ENCODE measurements at places on chromosomes 2 and 18. TPM values are rescaled to one million over a fixed set of nuclear protein-coding genes. Genes with fewer than 3 reads are reported as not detected.

DNA sequence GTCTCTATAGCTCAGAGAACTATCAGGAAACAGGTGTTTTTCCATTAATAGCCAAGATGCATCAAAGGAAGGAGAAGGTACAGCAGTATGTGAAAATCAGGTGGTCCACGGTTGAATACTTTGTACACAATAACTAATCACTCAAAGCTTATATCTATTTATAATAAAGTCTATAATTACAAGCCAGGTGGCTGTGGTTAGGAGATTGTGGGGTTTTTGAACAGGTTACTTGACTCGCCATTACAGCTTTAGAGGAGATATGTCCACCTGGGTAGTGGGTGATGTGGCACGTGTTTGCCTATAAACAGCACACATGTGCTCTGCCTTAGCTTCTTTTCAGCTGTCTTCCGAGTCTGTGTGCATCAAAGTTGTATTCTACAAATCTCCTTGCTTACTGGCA is 892.2 kb upstream of the ZEB2 start:
- DNase-seq, result no peak
- no peak overlapping the region for H3K4me3 ChIP-seq
- no peaks in the 10 kb centered on the region for H3K4me1 ChIP-seq
- no peaks in the 10 kb centered on the region for H3K36me3 ChIP-seq

GRCh38 chr2:85503168-85503850 is 35.7 kb upstream of the MAT2A start:
- H3K36me3 ChIP-seq, result no peaks in the 10 kb centered on the region
- H3K27ac ChIP-seq, result no peak overlapping the region
- no peak for DNase-seq
- H3K4me3 ChIP-seq, result no peak overlapping the region

DNA sequence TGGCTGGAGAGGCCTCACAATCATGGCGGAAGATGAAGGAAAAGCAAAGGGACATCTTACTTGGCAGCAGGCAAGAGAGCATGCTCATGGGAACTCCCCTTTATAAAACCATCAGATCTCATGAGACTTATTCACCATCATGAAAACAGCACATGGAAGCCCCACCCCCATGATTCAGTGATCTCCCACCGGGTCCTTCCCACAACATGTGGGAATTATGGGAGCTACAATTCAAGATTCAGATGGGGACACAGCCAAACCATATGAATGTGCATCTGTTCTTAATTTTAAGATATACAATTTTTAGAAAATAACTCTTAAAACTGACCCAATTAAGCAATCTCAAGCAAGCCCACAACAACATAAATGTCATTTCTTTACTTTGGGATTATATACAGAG is 12.6 kb downstream of the C18orf63 start:
- no peaks in the 10 kb centered on the region for H3K36me3 ChIP-seq
- no peak for DNase-seq
- no peak overlapping the region for H3K27ac ChIP-seq
- no peak overlapping the region for H3K4me3 ChIP-seq
- no peaks in the 10 kb centered on the region for H3K4me1 ChIP-seq

TCF7L1 gene
- total RNA-seq, result 110 TPM

DNA sequence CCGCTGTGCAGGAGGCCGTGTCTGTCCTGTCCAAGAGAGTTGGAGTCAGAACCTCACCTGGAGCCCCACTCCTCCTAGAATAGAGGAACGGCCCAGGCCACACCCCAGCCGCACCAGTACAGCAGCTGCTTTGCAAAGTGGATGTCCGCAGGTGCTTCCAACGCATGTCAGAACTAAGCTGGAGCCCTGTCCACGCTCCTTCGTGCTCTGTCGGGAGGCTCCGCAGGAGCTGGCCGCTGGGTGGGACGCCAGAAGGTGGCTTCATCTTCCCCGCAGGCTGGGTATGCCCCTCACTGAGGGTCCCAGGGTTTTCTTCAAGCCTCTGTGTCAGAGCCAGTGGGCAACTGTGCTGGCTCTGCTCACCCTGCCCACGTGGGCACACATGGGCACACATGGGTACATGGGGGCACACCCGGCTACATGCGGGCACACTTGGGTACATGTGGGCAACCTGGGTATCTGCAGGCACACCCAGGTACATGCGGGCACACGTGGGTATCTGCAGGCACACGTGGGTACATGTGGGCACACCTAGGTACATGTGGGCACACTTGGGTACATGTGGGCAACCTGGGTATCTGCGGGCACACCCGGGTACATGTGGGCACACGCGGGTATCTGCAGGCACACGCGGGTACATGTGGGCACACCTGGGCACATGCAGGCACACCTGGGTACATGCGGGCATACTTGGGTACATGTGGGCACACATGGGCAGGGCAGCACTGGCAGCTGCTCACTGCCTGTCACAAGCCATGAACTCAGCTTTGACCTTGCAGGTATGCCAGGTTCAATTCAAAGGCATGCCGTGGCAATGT is 67.1 kb upstream of the CTDP1 start:
- no peaks in the 10 kb centered on the region for H3K27me3 ChIP-seq
- no peak overlapping the region for H3K4me3 ChIP-seq
- DNase-seq, result no peak
- no peaks in the 10 kb centered on the region for H3K4me1 ChIP-seq
- H3K36me3 ChIP-seq, result no peaks in the 10 kb centered on the region

DNA sequence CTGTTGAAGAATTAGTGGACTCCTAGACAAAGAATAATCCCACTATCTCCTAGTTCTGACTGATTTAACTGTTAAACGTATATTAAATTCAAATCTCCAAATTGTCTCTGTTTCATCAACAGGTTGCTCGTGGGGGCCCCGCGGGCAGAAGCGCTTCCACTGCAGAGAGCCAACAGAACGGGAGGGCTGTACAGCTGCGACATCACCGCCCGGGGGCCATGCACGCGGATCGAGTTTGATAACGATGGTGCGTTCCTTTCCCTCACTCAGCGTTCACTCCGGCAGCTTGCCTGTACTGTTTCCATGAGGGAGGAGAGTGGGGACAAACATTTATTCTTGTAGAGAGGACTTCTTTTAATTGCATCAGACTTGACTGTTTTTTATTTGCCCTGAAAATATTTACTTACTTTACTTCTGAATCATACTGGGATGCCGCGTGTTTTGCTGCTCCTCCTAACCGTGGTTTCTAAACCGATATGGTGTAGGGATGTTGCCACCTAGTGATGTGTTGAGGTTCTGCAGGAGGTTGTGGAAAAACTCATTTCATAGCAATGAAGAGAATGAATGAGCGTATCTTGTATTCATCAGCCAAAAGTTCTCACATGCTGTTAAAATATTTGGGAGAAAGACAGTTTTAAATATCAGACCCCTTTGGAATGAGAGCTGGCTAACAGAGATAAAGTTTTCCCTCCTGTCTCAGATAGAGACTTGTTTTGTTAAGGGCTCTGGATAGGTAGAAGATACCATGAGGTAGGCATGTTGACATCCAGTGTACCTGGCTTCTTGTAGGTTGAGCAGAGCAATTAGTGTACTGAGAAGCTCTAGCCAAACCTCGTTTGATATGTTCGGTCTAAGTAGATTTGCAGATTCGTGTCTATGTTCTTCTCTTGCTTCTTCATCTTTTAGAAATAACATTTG is 38.3 kb downstream of the ITGA6 start:
- H3K4me1 ChIP-seq, result peaks cover 10% of the 10 kb centered on the region
- no peaks in the 10 kb centered on the region for H3K27me3 ChIP-seq
- no peak overlapping the region for H3K4me3 ChIP-seq
- no peak overlapping the region for H3K27ac ChIP-seq

DNA sequence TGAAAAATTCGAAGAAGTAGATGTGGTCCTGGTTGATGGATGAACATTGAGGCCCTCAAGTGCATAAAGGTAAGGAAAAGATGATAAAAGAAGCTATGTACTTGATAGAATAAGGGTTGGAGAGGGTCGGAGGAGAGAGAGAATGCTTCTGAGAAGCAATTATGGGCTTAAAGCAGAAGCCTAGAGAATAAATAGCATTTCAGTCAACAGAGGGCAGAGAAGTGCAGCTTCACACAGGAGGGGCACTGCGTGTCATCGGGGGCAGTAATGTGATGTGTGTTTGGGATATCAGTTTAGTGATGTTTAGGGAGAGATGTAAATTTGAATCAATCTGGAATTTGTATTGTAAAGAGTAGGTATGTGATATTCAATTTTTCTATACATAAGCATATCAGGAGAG is 334.5 kb downstream of the PIK3C3 start:
- H3K27me3 ChIP-seq, result no peaks in the 10 kb centered on the region
- H3K4me3 ChIP-seq, result no peak overlapping the region
- H3K27ac ChIP-seq, result no peak overlapping the region
- H3K4me1 ChIP-seq, result no peaks in the 10 kb centered on the region
- no peak for DNase-seq
- no peaks in the 10 kb centered on the region for H3K36me3 ChIP-seq

DNA sequence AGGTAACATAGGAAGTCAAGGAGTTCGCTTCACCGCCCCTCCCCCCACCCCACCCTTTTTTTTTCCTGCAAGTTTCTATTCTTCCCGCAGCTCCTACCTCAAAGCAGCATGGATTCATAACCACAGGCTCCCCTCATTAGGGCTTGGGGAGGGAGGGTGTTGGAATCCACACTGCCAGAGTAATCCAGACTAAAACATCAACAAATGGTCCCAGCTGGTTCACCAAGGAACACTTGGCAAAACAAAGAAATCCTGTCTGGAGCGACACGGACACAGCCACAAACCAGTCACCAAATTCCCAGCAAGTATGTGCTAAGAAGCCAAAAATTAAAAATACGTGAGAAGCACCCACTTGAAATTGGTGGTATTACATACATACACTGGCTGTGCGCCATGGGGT is 106.9 kb upstream of the PPP1CB start:
- no peaks in the 10 kb centered on the region for H3K27me3 ChIP-seq
- H3K36me3 ChIP-seq, result no peaks in the 10 kb centered on the region

DNA sequence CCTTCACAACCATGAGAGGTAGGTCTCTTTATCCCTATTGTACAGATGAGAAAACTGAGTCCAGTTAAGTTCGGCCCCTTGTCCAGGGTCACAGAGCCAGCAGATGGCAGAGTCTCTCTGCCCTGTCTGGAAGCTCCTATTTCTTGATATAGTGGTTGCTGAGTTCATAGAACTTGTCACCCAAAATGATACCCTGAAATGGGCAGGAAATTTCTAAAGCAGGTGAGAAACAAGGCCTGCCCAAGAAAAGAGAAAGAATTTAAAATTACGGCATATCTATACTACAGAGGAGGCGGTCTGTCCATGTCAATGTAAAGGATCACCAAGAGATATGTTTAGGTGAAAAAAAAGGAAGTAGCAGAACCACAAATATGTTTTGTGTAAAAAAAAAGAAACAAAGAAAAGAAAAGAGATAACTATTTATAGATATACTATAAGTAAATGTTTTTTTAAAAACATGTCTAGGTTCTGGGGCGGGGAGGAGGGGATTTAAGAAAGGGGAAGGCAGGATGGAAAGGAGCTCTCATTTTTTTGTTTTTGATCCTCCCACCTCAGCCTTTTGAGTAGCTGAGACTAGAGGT is 39.8 kb downstream of the MYO7B start:
- no peak for DNase-seq
- no peak overlapping the region for H3K4me3 ChIP-seq
- H3K36me3 ChIP-seq, result no peaks in the 10 kb centered on the region

ACADL gene
- total RNA-seq, result 0.34 TPM
